ENCODE measurements at places on chromosomes 5 and 9. TPM values are rescaled to one million over a fixed set of nuclear protein-coding genes. Genes with fewer than 3 reads are reported as not detected.

GRCh38 chr9:97307500-97308163 lies at the start of gene CCDC180:
TSS of gene CCDC180 (plus strand) at chr9:97307659. CDS start at chr9:97308064, 405 bp downstream.
- DNase-seq, result no peak

- DNase-seq, result no peak
Measured at GRCh38 chr5:14277385-14278320, 134.5 kb downstream of the TRIO start.

Gene VCAN
- total RNA-seq, result 0.22 TPM

DNA sequence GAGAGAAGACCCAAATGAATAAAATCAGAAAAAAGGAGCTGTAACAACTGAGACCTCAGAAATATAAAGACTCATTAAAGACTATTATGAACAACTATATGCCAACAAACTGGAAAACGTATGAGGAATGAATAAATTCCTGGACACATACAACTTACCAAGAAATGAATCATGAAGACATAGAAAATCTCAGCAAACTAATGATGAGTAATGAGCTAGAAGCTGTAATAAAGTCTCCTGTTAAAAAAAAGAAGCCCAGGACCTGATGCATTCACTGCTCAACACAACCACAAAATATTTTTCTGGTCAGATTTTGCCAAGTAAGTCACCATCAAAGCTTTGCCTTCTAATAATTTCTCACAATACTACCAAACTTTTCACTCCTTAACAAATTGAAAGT lies 666.7 kb downstream of the LRRC70 start:
- DNase-seq, result no peak

Gene LCN6
- not detected for total RNA-seq

- no peak for DNase-seq
Measured at GRCh38 chr9:115978659-115979096, 174.9 kb upstream of the PAPPA start.

Gene OBP2B
- total RNA-seq, result not detected

DNA sequence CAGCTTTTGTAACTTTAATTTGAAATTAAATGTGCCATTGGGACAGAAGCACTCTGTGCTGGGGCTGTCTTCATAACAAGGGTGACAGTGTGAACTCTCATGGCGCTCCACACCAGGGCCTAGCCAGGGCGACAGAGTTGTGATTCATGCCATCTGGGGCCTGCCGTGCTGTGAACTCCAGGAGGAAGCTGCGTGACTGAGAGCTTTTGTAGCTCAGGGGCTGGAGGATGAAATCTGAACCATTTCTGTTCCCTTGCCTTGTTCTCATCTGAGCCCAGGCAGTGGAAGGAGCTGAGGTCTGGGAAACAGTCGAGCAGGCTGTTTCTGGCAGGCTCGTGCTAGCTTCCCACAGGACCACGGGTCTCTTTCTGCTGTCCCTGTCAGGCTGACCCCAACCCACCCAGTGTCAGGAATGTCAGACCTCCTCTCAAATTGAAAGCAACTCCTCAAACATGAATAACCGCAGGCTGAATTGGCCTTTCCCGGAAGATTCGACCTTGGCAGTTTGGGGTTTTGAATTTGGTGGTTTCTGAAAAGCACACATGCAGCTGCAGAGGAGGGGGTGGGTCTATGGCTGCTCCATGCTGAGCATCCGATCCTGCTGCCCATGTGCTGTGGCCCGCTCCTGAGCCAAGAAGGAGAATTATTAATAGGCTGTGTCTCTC lies 69.2 kb upstream of the RPS23 start:
- no peak for DNase-seq

Gene EIF4E1B
- total RNA-seq, result not detected

GRCh38 chr5:59107692-59108091 lies 524.8 kb downstream of the RAB3C start:
- DNase-seq, result no peak

DNA sequence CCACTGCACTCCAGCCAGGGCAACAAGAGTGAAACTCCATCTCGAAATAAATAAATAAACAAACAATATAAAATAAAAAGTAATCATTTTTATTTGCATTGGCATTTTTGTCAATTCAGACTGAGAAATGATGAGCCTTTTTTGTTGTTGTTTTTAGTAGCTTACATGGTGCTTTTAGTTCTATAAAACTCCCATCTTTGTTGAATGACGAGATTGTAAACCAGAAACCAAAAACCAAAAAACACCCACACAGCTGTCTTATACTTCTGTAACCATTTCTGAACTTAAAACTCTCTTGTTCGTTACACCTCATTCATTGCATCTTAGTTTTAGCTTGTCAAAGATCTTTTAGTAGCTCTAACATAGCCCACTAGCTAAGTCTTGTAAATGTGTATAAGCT lies 44.7 kb downstream of the GGTA1 start:
- DNase-seq, result no peak

Gene ZNF483
- total RNA-seq, result 2.7 TPM

Gene DMGDH
- total RNA-seq, result not detected

DNA sequence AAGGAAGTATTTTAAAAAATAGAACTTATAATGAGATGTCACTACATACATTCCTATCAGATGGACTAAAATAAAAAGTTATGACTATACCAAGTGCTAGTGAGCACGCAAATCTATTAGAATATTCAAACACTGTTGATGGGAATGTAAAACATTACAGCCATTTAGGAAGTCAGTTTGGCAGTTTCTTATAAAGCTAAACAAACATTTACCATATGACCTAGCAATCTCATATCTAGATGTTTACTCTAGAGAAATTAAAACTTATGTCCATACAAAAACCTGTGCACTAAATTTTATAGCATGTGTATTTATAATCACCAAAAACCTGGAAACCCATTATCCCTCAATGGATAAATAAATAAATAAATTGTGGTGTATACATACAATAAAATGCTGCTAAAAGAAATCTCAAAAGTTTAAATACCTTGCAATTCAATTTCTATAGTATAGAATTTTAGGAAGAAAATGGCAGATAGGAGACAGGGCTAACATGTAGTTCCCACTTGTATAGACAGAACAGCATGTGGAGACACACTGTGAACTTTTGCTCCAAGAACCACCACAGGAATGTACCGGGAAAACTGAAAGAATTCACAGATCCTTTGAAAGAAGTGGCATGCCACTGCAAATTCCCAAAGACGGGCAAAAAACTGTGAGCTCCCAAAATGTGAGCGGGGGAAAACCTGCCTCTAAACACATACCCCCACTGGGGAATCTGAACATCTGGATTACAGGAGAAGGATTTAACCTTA lies 174.6 kb upstream of the SPEF2 start:
- DNase-seq, result no peak

DNA sequence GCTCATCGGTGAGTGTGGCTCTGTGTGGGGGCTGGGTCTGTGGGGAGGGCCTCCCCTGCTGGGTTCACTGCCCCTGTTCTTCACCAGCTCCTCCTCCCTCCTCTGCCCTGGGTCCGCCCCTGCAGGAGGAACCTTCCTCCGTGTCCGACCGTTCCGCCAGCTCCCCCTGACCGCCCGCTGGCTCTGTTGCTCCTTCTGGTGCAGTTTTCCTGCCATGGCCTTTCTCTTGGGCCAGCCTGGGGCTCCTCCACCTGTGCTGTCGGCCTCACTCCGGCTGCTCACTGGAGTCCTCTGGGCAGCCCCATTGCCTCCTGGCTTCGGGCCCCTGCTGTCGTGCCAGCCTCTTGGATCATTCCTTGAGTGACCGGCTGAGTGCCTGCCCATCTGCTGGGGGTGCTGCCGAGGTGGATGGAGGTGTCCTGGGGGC lies 12.3 kb downstream of the RNU6ATAC start:
- no peak for DNase-seq

- DNase-seq, result no peak
Measured at GRCh38 chr5:113166852-113167366, 190.3 kb downstream of the DCP2 start.

DNA sequence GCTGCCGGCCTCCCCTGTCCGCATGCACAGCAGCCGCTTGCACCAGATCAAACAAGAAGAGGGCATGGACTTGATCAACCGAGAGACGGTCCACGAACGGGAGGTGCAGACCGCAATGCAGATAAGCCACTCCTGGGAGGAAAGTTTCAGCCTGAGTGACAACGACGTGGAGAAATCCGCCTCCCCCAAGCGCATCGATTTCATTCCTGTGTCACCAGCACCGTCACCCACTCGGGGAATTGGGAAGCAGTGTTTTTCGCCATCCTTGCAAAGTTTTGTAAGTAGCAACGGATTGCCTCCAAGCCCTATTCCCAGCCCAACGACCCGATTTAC lies 75.3 kb downstream of the PIP5K1B start:
- DNase-seq, result no peak

DNA sequence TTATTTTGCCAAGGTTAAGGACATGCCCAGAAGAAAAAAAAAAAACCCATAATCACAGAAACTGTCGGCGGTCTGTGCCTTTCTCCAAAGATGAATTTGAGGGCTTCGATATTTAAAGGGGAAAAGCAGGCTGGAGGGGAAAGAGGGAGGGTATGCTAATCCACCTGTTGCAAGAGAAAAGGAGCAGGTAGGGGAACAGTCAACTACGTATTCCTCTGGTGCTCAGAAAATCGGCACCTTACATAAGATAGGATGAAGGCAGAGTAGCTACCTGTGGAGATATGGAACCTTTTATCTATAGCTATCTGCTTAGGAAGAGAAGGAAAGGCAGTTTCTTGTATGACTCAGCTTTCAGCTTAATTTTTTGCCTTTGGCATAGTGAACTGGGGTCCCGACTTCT lies 77.7 kb downstream of the PTCD2 start:
- no peak for DNase-seq

Gene SLC45A2
- total RNA-seq, result not detected

DNA sequence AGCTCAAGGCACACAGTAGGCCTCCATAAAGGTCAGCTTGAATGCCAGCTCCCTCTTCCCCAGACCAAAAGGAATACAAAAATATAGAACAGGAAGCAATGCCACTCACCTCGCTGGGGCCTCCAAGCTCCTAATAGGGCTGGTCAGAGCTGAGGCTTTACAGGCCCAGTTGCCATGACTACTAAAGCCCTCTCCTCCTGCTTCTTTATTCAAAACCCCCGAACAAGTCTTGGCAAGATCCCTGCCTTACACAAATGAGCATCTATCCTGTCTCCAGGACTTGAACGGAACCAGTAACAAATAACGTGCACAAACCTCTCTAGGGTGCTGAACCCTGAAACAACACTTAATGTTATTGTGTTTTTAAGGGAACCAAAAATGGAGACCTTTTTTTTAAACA lies 136.3 kb downstream of the SIL1 start:
- no peak for DNase-seq

Gene RPS14
- 4,086 TPM for total RNA-seq

DNA sequence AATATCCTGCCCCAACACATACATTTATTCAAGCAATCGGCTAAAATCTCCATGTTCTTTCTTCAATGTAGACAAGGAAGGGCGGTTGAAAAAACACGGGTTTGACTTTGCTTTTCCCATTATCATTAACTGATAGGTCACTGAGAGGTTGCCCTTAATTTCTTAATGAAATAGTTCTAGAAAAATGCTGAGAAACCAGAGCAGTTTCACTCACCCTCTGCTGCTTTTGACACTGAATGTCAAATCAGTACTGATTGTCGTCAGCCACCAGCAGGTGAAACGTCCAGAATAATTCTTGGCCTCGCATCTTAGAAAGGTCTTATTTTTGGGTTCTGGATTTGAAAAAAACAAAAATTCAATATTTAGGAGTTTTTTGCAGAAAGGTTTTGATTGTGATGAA lies 8.1 kb downstream of the IL12B start:
- no peak for DNase-seq

DNA sequence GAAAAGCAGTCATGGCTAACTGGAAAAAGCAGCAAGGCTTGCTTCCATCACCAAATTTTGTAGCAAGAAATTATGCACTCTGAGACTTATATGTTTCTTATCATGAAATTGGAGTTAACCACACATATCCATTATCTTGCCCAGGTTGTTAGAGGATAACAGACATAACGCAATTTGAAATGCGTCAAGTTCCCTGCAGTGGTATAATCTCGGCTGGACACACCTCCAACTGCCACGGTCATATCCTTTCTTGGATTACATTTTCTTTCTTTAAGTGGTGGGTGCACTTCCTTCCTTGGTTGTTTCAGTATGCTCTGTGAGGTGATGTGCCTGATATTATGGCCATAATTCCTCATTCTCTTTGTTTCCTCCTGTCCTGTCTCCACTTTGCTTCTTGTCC lies 695.0 kb upstream of the DMAC1 start:
- no peak for DNase-seq
